ENCODE measurements at places on chromosomes 13 and 19. TPM values are rescaled to one million over a fixed set of nuclear protein-coding genes. Genes with fewer than 3 reads are reported as not detected.
A peak's percentile ranks its signal among the peaks of the same experiment; 100 is the strongest.

The ZNF626 gene
- total RNA-seq, result 18.6 TPM

The PCSK4 gene
- 0.13 TPM for total RNA-seq

The ZNF100 gene
- 2.5 TPM for total RNA-seq

DNA sequence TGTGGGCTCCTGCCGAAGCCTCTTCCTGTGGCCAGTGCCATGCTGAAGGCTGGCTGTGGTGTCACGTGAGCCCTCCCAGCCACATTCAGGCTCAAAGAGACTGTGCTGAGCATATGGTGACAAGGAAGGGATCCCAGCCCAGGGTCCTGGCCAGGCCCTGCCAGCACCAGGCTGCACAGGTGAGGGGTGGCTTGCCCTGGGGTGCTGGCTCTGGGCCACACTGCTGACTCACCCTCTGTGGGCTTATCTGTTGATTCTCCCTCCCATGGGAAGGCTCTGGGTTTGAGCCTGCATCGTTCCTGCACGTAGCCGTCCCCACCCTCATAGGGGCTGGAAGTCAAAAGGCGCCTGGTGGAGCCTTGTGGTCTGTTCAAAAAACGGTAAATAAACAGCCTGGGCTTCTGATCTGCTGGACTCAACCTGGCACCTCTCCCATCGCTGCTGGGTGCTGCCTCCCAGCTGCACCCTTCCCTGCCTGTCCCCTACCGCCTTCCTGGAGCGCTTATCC, 31.1 kb downstream of the DNM2 start:
- peak; percentile 26 for DNase-seq

DNA sequence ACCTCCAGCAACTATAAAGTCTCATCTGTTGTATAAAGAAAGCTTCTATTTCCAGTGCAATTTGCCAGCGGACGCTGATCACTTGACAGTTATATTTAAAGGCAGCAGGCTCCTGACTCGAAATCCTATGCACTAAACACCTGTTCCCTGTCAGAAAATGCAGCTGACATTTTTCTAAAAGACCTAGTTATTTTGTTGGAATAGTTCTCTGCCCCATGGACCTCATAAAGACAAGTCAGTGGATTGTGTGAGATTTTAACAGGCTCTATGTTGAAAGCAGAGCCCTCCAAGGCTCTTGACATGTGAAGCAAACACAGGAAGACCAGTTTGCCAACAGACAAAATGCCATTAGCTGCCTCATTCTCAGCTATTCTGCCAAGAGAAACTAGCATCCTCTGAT, 304.7 kb upstream of the KLF12 start:
- DNase-seq, result no peak

DNA sequence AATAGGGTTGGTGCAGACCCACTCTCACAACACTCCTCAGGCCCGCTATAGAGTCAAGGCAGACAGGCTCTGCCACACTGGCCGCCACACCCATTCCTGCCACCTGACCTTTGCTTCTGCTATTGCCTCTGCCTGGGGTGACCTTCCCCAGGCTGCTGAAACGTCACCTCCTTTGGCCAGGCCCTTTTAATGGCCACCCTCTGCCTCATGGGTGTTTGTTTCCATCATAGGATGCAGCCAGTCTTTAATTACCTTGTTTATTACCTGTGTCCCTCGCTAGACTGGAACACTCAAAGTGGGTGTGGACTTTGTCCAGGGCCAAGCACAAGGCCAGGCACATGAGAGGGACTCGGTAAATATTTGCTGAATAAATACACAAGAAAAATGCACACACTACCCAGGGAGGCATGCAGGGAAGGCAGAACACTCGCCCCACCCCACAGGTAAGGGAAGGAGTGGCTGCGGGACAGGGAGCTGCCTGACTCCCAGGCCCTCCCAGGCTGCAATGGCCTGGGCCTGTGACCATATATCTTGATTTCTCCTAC, 3.2 kb downstream of the LSM4 start:
- DNase-seq, result no peak

DNA sequence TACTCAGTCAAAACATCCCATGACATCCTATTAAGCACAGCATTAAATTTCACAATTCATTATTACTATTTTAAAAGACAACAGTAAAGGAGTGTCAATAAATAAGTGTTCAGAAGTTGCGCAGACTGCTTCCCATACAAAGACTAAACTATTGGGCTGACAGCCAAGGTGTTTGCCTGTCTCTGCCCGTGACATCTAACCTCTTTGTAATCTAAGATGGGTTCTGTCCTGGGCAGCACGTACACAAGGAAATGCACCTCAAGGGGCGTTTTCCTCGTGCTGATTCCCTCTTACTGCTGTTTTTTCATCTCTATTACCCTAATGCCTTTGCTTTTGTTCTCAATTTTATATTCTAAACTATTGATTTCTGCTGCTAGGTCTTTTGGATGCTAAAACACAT, 216.3 kb downstream of the NHLRC3 start:
- DNase-seq, result no peak

DNA sequence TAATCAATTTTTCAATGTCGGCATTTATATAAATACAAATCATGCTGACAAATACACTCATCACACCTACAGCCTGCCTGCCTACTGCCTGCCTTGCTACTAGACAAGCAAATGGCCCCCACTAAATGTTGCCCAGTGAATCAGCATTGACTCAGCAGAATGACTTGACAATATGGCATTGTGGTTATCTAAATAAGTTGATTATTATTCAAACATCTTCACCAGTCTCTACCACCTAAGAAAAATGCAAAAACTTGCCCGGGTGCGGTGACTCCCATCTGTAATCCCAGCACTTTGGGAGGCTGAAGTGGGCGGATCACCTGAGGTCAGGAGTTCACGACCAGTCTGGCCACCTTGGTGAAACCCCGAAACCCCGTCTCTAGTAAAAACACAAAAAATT, 296.1 kb downstream of the PCDH9 start:
- DNase-seq, result peak; percentile 2

- no peak for DNase-seq
Measured at GRCh38 chr13:95496485-95496884, 56.0 kb upstream of the CLDN10 start.

GRCh38 chr19:30054210-30054609, 112.2 kb downstream of the URI1 start:
- no peak for DNase-seq

DNA sequence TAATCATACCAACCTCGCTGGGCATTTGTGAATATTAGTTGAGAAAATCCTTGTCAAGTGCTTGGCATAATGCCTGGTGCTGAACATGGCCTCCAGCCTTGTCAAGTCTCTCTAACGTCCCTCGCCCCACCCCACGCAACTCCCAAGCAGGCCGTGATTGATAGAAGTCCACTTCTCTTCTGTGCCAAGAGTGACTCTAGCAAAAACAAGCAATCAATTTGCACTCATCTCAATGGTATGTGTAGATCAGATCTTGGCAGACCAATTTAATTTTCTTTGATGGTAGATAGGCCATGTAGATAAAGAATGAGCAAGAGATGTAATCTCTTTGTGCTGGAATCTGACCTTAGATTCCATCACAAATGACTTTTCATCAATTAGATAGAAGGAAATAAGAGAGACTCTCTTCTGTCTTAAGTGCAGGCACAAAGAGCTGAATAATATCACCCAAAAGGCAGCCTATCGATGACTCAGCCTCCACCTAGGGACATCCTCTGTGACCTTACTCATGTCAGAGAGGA, 31.0 kb upstream of the KATNAL1 start:
- DNase-seq, result peak; percentile 37

DNA sequence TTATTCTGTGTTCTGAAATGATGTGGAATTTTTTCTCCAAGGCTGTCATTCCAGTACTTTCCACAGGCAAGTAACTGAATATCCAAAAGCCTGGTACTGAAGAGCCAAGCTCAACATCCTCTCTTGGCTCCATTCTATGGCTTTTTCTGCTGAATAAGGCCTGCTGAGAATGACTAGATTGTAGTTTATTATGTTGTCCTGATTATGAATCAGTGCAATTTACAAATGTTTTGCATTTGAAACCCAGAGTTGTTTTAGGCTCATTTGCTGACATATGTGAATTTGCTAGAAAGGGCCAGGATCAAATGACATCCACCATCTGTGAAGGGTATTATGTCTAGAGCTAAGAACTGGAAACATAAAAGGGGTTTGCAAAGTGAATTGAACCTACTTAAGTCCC, 596.6 kb downstream of the KCTD12 start:
- DNase-seq, result no peak
